DMS153 (cell line): ENCODE measurements at places on chromosomes 7 and 10.
A peak's percentile ranks its signal among the peaks of the same experiment; 100 is the strongest.

DNA sequence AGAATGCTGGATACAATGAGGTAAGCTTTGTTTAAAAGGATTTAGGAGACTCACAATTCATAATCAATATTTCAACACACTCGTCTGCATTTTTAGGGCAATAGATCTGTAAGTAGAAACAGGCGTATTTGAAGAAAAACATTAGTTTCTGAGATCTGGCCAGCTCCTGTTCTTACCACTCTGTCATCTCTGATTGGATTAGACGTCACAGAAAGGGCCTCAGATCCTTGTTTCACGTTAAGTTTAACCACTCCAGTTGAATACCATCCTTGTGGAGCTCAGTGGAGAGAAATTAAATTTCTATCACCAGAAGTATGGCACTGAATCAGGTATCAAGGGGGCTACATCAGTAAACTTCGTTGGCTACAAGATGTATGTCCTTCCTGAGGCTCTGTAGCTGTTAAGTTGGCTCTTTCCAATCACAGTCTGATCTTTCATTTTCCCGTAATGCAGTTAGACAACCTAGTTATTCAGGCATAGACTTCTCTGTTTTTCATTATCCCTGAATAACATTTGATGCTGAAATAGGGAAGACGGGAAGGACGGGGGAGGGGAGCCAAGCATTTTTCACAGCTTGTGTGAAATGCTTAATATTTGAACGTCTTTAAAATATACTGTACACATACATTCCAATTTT, 659.2 kb upstream of the GALNT17 start:
- no peak for DNase-seq

DNA sequence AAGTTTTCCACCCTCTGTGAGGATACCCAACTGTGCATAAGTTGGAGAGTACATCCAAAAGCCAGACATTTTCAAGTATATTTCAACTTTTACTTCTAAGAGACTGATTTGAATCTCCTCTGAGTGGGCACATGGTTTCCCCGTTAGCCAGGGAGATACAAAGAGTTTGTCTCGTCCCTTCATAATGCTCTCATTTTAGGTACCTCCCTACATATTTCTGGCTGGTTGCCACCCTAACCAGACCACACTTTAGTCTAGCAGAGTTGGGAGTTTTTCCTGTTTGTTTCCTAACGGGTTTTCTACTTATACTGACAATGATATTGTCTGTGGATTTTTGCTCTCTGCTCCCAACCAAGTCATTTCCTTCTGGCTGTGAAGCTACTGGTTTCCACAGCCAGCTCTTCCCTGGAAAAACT, 180.3 kb downstream of the CCDC71L start:
- DNase-seq, result no peak

- peak; percentile 12 for DNase-seq
Measured at GRCh38 chr7:68176974-68177373, 1180.3 kb downstream of the TYW1 start.

DNA sequence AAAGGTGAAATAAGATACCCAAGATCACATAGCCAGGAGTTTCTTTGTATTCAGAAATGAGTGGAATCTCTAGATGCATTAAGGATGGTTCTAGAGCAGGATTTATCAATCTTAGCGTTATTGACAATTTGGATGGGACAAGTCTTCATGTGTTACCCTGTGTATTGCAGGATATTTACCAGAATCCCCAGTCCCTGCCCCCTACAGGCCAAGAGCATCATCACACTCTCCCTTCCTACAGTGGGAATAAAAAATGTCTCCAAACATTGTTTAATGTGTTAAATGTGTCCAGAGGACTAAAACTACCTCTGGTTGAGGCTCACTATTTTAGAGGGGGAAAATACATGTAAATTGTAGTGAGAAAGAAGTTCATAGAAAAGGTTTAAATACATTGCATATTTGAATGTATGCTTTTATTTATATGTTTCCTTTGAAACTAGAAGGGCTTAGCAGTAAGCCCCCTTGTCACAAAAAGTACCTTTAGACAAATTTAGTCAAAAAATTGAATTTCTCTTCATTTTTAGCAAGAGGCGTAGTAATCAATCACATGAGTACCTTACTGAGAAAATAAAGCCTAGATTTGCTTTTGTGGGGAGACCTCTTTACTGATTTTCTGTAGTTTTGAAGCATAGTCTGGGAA, 141.2 kb downstream of the MLLT10 start:
- no peak for DNase-seq

GRCh38 chr7:120165227-120165626, 107.7 kb upstream of the KCND2 start:
- no peak for DNase-seq

DNA sequence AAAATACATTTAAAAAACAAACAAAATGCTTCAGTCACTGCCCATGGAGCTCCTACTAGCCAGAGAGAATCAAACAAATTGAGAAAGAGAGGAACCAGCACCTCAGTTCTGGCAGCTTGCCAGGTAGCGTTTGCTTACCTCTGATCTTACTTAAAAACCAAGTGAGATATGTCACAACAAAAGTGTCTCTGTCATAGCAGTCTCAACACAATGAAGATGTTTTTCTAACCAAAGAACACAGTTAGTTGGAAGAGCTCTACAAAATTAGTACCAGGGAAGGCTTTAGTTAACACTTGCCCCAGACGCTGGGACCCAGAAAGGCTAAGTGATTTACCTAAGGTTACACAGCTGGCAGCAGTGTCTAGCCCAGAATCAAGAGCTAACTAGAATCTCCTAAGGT, 3.4 kb downstream of the DOCK4 start:
- no peak for DNase-seq

DNA sequence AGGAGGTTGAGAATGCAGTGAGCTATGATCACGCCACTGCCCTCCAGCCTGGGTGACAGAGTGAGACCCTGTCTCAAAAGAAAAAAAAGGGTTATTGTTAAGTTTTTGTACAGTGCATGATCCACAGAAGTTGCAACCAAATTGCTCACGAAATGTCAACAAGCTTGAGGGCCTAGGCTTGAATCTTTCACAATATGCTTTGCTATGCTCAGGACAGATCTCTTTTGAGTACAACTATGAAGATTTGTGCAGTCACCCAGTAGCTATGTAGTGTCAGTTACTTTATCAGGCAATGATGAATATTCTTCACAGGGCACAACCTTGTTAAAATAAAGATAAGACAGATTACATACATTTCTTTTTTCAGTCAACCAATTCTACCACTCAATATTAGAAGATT, 109.2 kb downstream of the PRTFDC1 start:
- DNase-seq, result no peak

DNA sequence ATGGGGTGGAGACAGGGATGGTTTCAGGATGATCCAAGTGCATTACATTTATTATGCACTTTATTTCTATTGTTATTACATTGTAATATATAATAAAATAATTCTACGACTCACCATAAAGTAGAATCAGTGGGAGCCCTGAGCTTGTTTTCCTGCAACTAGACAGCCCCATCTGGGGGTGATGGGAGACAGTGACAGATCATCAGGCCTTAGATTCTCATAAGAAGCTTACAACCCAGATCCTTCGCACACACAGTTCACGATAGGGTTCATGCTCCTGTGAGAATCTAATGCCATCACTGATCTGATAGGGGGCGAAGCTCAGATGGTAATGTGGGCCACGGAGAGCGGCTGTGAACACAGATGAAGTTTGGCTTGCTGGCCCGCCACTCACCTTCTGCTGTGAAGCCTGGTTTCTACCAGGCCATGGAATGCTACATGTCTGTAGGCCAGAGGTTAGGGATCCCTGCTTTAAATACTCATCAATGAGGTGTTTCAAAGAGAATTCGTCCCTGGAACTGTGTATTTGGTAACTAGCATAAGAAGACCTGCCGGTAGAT, 21.2 kb upstream of the PRKCQ start:
- no peak for DNase-seq

DNA sequence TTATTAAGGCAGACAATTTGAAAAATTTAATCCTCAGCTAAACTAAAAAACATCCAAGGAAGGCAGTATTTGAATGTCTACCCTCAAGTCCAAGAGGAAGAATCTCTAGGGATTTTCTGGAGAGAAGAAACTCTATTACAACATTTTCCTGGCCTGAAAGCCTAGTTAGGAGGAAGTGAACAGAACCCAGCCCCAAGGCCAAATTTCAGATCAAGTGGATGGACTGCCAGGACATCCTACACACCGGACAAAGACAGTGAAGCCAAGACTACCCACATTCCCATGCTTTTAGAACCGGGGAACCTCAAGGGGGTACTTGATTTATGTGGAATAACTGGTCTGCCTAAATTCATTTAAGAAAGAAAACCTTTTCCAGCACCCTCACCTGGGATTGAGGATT, 108.9 kb upstream of the MEOX2 start:
- no peak for DNase-seq

GRCh38 chr7:86257894-86258293, 385.8 kb upstream of the GRM3 start:
- DNase-seq, result no peak

GRCh38 chr10:101960879-101961395, 95.0 kb downstream of the ARMH3 start:
- no peak for DNase-seq

DNA sequence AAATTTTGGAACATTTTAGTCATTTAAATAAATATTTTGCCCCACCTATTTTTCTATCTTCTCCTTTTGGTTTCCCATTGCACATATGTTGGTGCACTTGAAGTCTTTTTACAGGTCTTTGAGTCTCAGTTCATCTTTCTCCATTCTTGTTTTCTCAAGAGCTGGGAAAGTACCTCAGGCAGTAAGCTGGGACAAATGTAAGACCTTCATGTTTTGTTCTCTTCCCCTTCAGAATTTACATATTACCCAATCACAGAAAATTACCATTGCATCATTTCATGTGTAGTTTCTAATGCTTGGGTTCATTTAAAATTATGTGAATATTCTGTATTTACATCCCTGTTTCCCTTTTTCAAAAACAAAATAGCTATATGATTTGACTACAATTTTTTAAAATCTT, 1150.0 kb upstream of the POT1 start:
- DNase-seq, result no peak

GRCh38 chr10:91545838-91546237, 87.0 kb downstream of the PPP1R3C start:
- no peak for DNase-seq

DNA sequence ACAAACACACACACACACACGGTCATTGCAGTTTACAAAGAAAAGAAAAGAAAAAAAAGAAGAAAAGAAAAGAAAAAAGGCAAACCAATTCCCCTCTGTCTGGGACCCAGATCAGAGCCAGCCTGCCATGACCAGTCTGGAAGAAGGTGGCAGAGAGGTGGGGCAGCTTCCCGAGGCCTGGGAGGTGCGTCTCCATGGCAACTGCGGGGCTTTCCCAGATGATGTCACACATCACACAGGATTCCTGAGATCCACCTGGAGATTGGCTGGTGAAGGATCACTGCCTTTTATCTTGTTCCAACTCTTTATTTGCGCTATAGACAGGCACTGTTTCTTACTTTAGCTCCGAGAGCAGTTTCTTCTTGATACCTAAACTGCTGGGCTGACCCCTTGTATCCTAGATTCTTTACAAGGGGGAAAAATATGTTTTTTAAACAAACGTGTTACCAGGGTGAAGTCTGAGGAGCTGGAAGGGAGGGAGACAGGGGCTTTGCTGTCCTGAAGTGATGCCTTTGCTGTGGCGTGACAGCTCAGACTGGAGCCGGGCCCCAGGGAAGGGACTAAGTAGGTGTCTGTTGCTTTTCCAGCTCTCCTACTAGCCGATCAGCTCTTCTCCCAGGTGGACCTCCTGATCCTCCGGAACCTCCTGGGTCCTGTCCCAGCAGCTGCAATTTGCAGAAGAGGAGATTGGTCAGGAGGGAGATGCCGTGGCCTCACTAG, 298.5 kb downstream of the KLF6 start:
- DNase-seq, result peak; percentile 49

- DNase-seq, result no peak
Measured at GRCh38 chr10:127035827-127036226, 130.6 kb downstream of the DOCK1 start.

- DNase-seq, result no peak
Measured at GRCh38 chr7:84144480-84144879, 50.1 kb downstream of the SEMA3A start.

- DNase-seq, result no peak
Measured at GRCh38 chr7:9026121-9026520, 592.7 kb downstream of the NXPH1 start.

DNA sequence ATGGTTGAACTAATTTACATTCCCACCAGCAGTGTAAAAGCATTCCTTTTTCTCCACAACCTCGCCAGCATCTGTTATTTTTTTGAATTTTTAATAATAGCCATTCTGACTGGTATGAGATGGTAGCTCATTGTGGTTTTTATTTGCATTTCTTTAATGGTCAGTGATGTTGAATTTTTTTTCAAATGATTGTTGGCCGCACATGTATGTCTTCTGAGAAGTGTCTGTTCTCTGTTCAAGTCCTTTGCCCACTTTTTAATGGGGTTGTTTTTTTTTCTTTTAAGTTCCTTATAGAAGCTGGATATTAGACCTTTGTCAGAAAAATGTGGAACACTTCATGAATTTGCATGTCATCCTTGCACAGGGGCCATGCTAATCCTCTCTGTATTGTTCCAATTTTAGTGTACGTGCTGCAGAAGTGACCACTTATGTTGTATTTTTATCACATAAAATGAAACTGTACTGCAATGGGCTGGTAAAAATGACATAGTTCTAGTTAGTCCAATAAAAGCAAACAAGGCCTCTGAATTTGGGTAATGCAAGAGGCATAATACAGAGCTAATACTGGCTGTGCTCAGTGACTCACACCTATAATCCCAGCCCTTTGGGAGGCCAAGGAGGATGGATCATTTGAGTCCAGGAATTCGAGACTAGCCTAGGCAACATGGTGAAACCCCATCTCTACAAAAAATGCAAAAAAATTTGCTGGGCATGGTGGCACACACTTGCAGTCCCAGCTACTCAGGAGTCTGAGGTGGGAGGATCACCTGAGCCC, 70.3 kb downstream of the ABI1 start:
- no peak for DNase-seq

DNA sequence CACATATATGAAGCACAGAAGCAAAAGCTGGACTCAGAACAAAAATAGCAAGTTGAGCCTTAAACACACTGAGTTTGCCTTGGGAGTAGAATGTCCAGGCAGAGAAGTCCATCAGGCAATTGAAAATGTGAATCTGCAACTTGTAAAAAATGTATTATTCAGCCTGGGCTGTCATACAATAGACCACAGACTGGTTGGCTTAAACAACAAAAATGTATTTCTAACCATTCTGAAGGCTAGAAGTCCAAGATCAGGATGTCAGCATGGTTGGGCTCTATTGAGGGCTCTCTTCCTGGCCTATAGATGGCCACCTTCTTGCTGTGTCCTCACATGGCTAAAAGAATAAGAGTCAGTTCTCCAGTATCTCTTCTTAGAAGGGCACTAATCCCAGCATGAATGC, 76.5 kb upstream of the CAPZA2 start:
- no peak for DNase-seq

- no peak for DNase-seq
Measured at GRCh38 chr7:101549734-101550133, 79.4 kb downstream of the MYL10 start.

GRCh38 chr7:71712653-71713180, 580.8 kb downstream of the GALNT17 start:
- no peak for DNase-seq

- DNase-seq, result no peak
Measured at GRCh38 chr10:102648269-102648888, 4.1 kb downstream of the TRIM8 start.
